Activated naive CD4-positive, alpha-beta T cell treated with anti-CD3 and anti-CD28 coated beads, Interleukin-2, amount 50 U/mL, for 72 hours (primary cell): ENCODE measurements at places on chromosomes 1 and 21. TPM values are rescaled to one million over a fixed set of nuclear protein-coding genes. Genes with fewer than 3 reads are reported as not detected.

ERICH3 gene
- total RNA-seq: not detected

PTPRU gene
- 2.0 TPM for total RNA-seq

TEX38 gene
- total RNA-seq: 0.55 TPM

TACSTD2 gene
- 0.14 TPM for total RNA-seq

OR2T11 gene
- not detected for total RNA-seq

OR2L8 gene
- not detected for total RNA-seq

NUCKS1 gene
- total RNA-seq: 173 TPM

LRRC71 gene
- not detected for total RNA-seq

DNA sequence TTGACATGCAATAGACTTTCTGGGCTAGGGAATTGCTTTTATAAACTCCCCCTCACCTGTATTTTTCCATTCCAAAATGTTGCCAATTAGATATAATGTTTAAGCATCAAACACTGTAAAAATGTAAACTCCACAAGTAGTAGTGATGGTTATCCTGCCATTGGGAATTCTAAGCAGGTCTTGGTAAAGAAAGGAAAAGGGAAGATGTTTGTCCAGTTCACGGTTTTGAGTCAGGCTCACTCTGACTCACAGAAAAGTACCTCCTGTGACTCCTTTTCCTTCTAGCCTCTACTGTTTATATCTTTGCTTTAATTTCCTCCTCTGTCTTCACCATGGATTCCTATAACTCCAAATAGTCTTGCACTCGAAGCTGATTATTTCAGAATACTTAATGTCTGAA, 19.0 kb upstream of the PTPN14 start:
- DNase-seq: no peak

DNA sequence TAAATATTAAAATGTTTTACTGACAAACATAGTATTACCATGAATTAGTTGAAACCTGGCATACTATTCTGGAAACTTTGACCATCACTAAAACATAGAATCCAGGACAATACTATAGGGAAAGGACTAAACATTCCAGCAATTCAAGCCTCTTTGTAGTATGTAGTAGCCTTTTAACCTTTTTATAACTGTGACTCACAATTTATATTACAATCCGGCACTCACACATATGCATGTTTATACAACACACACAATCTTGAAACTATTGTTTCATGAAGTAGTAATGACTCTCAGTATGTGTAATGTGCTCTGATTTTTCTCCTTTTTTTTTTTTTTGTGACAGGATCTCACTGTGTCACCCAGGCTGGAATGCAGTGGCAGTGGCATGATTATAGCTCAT, 64.3 kb downstream of the ANKRD13C start:
- no peak for DNase-seq

DNA sequence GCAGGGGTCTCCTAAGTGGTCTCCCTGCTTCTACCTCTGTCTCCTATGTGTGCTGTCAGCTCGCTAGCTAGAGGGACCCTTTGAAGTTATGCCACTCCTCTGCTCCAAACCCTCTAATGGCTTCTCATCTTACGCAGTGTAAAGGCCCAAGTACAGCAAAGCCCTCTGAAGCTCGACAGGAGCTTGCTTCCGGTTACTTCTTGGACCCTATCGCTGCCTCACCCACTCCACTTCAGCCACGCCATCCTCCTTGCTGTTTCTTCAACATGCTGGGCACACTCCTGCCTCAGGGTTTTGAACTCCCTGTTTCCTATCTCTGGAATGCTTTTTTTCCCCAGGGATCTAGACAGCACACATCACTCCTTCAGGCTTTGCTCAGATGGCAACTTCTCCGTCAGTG, 102.3 kb upstream of the F3 start:
- DNase-seq: no peak

DNA sequence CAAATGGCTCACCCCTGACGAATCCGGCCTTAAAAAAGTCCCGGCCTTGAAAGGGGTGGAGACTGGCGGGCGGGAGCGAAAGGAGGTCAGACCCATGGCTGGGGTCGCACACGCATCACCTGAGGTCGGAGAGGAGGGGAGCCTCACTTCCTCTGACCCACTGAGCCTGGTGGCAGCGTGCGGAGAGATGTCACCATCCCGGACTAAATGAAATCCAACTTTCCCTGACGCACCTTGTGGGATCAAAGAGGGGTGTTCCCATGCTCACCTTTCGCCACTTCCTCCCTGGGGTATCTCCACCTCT, 709 bp upstream of the SLC41A1 start:
- peak; percentile 62 for DNase-seq

DNA sequence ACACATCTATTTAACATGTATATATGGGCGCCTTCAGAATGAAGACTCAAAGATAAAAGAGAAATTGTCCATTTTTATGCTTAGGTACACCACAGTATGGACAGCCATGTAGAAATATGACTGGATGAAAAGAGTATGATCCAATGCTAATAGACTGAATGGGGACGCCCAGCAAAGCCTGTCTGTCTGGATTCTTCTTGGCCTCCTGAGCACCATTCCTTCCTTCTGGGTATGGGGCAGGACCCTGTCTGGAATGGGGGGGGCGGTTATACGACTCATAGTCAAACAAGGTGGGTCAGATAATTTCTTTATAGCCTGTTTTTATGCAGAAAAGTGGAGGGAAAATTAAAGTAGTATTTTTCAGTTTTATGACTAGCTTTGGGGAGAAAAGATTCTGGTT, 81.2 kb upstream of the ABCD3 start:
- no peak for DNase-seq

DNA sequence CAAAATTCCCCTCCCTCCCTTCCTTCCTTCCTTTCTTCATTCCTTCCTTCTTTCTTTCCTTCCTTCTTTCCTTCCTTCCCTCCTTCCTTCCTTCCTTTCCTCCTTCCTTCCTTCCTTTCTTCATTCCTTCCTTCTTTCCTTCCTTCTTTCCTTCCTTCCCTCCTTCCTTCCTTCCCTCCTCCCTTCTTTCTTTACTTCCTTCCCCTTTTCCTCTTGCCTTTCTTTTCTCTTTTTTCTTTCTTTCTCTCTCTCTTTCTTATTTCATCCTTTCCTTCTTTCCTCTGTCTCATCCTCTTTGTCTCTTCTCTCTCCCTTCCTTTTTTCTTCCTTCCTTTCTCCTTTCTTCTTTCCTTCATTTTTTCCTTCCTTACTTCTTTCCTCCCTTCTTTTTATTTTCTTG, 171.9 kb upstream of the BRINP3 start:
- no peak for DNase-seq

GRCh38 chr1:37811027-37811655, 3.1 kb upstream of the YRDC start:
- peak; percentile 77 for DNase-seq

GRCh38 chr1:46363121-46363520, 22.5 kb downstream of the NSUN4 start:
- no peak for DNase-seq

DNA sequence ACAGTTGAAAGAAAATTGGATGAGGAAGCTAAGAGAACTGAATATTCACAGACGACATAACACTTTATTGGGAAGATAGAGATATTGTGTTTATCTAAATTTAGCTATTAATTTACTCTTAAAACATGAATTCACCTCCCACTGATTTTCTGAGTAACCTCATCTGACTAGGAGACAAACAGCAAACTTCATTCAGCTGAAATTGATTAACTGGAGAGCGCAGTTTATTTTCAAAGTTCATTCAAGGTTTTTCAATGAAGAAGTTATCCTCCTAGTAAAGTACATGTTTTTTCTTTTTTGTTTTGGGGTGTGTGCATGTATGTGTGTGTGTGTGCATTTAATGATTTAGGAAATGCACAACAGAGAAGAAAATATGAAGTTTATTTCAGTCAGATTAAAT, 215.0 kb downstream of the KCNT2 start:
- DNase-seq: no peak

GRCh38 chr1:197600751-197601150, 174.5 kb downstream of the DENND1B start:
- DNase-seq: no peak

GRCh38 chr1:79663916-79664315, 657.4 kb upstream of the ADGRL4 start:
- no peak for DNase-seq

- DNase-seq: no peak
These were observed 12.0 kb downstream of the MIIP start for GRCh38 chr1:12031039-12031980.

- DNase-seq: no peak
These were observed 1.0 kb downstream of the TEX38 start for GRCh38 chr1:46672696-46673095.

DNA sequence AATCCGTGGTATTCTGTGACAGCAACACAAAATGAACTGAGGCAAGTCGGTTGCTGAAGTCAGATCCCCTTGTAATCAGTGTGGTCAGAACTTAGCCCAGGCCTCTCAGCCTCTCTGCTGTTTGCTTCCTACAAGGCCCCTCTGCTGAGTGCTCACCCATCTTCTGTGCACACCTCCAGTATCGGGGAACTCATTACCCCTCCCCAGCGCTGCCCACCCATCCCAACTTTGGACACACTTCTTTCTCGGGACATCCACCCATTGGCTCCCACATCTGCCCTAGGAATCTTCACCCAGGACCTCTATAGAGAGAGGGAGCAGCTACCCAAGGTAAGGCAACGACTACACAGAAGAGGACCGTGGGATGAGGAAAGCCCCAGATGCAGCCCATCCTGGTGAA, 217.5 kb downstream of the MATN1 start:
- no peak for DNase-seq
